ENCODE measurements at places on chromosomes 11 and 22. TPM values are rescaled to one million over a fixed set of nuclear protein-coding genes. Genes with fewer than 3 reads are reported as not detected.

DNA sequence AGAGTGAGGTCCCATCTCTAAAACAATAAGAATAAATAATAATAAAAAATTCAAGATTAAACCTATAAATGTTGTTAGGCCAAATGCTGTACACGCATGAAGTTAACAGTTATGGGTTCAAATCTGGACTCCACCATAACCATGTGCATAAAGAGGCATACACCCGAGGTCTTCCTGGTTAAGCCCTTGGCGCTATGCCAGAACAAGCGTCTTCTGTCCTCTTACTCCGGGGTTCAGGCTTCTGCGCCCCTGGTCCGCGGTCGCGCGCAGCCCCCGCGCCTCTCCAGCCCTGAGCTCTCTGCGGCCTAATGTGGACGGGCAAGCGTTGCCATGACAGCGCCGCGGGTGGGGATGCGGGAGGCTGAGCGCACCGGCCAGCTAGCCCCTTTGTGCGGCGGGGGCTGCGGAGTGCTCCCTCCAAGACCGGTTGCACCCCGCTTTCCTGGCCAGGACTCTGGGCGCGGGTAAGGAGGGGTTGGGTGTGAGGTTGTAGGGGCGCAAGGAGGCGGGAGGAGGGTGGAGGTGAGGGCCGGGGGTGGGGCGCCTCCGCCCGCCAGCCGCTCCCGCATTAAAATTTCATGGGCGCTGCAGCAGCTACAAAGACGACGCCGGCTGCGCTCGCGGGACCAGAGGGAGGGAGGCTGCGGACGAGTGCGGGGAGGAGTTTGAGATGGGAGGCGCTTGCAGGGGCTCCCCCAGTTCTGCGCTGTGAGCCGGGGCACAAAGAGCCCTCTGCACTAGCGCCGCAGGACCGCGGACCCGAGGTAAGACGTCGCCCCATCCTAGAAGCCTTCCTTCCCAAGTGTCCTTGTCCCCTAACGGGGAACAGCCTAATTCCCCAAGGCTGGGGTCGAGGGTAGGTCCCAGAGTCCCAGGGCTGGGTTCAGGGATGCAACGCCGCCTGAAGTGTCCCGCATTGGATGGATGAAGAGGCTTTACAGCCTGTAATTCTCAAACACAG lies at the start of gene MIAT:
MIAT (plus strand) TSS at position 698 of the 961 bp plus-strand sequence.
- DNase-seq = peak; percentile 64

DNA sequence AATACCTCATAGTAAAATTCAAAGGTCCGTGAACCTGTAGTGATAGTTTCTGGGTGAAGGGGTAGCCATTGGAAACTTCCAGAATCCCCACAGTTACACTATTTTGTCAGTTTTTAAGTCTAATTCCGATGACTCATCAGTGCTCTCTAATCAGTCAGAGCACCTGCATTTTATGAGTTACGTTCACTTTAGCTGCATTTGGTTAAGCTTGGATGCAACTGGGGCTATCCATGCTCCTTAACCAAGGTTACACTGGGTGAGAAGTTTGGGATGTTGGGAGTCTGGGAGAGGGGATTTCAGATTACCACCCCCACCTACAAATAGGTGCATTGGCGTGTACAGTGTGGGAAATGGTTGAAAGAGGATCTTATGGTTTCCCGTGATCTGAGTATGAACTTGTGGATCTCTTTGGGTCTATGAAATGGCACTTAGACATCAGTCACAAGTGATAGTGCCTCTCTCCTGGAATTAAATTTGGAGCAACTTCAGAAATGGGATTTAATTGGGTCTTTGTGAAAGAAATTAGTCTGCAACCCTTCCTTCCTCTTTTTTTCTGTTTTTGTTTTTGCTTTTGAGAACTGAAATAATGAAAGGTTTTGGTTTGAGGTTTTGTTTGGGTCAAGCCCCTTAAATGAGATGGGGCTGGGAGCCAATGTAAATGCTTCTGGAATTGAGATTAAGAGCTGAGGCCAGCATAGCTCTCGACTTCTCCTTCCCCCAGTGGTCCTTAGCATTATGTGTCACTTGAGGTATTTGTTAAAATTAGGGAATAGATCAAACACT lies 31.5 kb downstream of the EHF start:
- DNase-seq = no peak

- no peak for DNase-seq
Observed at GRCh38 chr11:62433141-62433903, 14.5 kb downstream of the SCGB1A1 start.

GRCh38 chr11:68274306-68274705 lies 2.5 kb upstream of the C11orf24 start:
- DNase-seq = no peak

DNA sequence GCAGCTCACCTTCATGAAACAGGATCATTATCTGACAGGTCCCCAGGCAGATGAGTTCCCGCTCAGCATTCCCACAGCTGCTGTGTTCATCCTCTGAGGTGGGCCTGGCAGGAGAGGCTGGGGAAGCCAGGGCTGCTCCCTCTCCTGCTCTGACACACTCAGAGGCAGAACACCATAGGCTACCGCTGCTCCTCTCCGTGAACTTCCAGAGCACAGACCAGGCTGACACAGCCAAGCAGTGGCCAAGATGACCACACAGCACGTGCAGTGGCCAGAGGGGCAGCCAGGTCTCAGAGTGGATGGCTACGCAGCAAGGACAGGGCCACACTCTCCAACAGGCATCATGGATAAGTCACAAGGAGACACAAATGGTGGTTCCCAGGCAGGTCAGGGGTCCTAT lies 8.5 kb downstream of the PRODH start:
- no peak for DNase-seq

DNA sequence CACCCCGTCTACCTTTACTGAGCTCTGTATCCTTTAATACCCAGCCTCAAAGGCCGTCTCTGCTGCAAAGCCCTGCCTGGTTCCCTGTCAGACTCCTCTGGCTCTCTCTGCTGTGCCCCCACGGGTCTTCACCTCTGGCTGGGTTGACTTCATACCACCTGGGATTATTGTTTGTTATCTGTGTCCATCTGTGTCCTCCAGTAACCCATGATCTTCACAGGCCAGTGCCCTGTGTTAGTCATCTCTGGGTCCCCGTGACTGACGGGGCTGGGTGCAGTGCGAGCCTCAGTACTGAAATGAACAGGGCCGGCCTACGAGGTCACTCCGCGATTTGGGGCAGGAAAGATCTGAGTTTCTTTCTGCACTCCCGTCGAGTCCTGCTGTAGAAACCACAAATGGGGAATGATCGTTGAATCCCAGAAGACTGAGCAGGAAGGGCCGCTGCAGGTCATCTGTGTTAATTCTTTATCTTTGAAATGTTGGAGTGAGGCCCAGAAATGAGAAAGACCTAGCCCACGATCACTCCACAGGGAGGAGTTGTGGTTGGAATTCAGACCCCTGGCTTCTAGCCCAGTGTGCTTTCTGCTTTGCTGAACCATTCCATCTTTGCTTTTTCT lies 12.3 kb upstream of the TUB start:
- no peak for DNase-seq

- no peak for DNase-seq
Observed at GRCh38 chr11:86574493-86575207, 97.8 kb downstream of the ME3 start.

GRCh38 chr11:119206511-119207414 lies 624 bp downstream of the CBL start:
- peak; percentile 70 for DNase-seq

GRCh38 chr11:3109921-3110706 lies 52.9 kb upstream of the CARS1 start:
- DNase-seq = peak; percentile 36

GRCh38 chr22:17773606-17774205 lies 563 bp downstream of the BID start:
- peak; percentile 63 for DNase-seq

GRCh38 chr22:49404576-49405241 lies 423.0 kb downstream of the BRD1 start:
- DNase-seq = no peak

- no peak for DNase-seq
Observed at GRCh38 chr11:85652786-85653447, 5.2 kb downstream of the TMEM126A start.

DNA sequence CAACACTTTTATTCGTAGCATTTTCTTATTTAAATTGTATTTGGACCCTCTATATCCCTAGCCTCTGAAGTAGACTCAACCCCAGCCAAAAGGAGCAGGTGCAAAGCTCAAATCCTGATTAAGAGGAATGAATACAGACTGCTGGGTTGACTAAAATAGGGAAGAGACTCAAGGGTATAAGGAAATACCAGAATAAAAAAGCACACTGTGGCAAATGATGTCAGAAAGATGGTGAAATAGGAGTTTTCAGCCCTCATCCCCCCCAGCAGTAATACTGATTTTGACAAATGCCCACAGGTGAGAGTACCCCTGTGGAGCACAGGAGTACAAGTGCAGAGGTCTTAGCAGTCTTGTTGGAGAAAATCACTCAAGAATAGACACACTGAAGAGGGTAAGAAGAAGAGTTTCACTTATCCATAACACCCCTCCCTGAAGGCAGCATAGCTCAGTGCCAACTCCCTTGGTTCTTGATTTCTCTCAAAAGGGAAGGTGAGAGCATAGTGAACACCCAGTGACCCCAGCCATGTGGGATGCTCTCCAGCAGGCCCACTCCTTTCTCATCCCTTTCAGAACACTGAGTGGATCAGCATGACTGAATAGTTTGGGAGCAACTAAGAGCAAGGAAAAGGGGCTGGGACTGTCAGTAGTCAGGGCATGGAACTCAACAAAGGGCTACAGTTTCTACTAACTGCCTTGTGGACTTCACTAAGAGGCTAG lies 71.7 kb downstream of the TBC1D22A start:
- DNase-seq = no peak

DNA sequence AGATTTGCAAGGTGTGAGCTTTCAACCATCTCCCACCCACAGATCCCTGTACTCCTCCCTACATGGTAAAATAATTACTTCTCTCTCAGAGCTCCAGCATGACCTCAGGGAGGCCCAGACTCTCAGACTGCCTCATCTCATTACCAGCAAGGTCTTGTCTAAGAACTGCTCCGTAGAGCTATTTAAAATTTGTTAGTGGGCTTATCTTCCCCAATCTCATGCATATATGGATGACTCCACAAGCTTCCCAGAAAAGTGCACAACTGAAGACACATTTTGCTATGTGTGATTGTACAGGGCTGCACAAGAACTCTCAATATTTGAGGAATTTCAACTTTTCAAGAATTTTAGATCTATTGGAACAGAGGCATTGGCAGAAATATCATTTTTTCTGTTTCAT lies 230.3 kb downstream of the CSNK2A3 start:
- DNase-seq = no peak

- no peak for DNase-seq
Observed at GRCh38 chr11:129048911-129049310, 106.2 kb upstream of the TP53AIP1 start.

- DNase-seq = no peak
Observed at GRCh38 chr11:66362481-66363147, 8.9 kb downstream of the SLC29A2 start.

DNA sequence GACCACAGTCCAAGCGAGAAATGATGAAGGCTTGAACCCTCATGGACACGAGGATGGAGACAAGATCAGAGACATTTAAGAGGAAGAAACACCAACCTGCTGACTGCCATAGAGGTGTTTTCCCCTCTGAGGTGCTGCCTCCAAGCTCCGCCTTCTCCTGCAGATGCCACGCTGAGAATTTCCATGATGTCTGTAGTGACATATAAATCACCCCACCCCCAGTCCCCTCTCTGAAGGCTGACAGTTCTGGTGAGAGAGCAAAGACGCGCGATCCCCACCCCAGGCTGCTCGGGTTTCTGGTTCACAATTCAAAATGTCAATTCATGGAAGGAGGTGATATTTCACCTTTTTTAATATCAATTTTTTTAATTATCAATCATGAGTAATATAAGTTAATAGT lies 28.2 kb downstream of the LRRC32 start:
- no peak for DNase-seq

- no peak for DNase-seq
Observed at GRCh38 chr11:31956310-31956709, 134.6 kb upstream of the RCN1 start.

The CSTPP1 gene
- total RNA-seq = 6.6 TPM

The SBF2 gene
- total RNA-seq = 14.2 TPM

The RHOD gene
- not detected for total RNA-seq

The UPK3A gene
- not detected for total RNA-seq

The SMCO4 gene
- total RNA-seq = not detected

The MRGPRX3 gene
- not detected for total RNA-seq

The SLC37A2 gene
- total RNA-seq = 0.34 TPM

Data from CD4-positive, alpha-beta T cell (primary cell).